Anterior cingulate cortex (tissue), 58 donors: ENCODE measurements at places on chromosomes 2 and 18.
A peak's percentile ranks its signal among the peaks of the same experiment; 100 is the strongest.

DNA sequence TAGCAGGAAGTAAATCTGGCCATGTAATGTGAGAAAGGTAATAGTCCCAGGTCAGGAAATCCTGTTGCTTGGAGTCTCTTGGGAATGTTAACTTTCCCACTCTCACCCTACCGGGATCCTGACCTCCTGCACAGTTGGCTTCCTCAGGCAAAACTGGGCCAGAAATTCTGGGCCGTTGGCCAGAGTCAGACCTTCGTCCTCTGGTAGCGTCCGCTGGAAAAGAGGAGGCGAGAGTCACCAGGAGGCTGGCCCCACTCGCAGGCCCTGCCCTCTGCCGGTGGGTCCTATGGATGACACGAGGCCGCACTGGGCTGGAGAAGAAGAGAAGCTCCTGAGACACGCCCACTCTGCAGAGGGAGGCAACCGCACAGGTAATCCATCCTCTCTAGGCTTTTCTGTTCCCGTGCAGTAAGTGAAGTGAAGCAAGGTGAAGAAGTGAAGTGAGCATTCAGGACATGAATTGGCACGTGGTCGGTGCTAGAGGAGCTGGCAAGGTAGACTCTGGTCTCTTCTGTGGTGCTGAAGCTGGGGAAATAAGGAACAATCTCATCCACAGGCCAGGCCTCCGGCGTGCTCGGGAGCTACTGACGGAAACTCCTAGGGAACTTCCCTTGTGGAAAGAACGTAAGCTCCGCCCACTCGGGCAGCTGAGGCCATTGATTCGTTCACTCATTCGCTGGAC is 182.7 kb upstream of the GLI2 start:
- DNase-seq, result peak; percentile 36

- no peak for DNase-seq
Observed at GRCh38 chr2:122139739-122140420, 384.4 kb downstream of the TSN start.

DNA sequence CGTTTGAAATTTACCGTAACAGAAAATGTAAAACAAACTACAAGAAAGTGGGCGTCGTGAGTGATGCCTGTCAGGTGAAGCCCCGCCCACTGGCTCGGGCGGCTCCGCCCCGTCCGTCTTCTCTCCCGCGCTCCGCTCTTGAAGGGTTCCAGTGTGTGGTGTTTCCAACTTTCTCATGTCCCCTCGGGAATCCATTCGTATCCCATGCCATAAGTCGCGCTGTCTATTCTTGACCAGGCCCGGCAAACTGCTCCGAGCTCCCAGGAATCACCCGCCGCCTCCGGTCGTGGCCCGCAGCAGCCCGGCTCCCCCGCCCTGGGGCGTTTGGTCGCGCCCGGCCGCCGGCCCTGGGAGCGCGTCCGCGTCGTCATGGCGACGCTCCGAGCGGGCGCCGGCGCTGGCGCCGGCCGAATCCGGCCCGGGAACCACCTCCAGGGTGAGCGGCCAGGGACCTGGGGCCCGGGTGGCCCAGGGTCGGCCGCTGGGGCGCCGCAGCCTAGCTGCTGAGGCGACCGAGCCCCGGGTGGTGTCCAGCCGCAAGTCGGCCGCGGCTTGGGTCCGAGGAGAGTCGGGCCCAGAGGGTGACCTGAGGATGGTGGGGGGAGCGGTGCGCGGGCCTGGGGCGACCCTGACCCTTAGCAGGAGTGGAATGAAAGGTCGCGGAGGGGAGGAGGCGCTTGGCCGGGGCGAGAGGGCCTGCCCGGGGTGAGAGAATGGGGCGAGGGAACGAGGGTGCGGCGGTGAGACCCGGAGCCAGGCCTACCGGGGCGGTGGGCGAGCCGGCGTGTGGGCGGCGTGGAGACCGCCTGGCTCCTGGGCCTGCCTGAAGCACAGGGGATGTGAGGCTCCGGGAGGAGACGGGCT is at the start of gene CFAP221:
Gene CFAP221, plus strand, starts transcription at position 375 of the 864 bp plus-strand sequence. CDS start 1,683 bp downstream, outside the sequence.
- no peak for DNase-seq

- DNase-seq, result no peak
Observed at GRCh38 chr2:136019825-136020224, 34.4 kb upstream of the DARS1 start.

GRCh38 chr2:20676353-20677215 is 9.6 kb downstream of the GDF7 start:
- DNase-seq, result no peak

GRCh38 chr2:155218945-155219344 is 520.5 kb downstream of the KCNJ3 start:
- no peak for DNase-seq
